ENCODE measurements at places on chromosomes 2 and 18. TPM values are rescaled to one million over a fixed set of nuclear protein-coding genes. Genes with fewer than 3 reads are reported as not detected.

- no peak for DNase-seq
These were observed 346.7 kb upstream of the CYRIA start for GRCh38 chr2:17012297-17012696.

STON1 gene
- 0.88 TPM for polyA plus RNA-seq

GRCh38 chr2:43158259-43158880 lies 68.0 kb downstream of the ZFP36L2 start:
- DNase-seq: peak; percentile 88

CFAP210 gene
- 0.34 TPM for polyA plus RNA-seq

C2orf81 gene
- 2.4 TPM for polyA plus RNA-seq

UPP2 gene
- not detected for polyA plus RNA-seq

GRCh38 chr2:176364273-176364977 lies 95.2 kb downstream of the MTX2 start:
- no peak for DNase-seq
